ENCODE measurements at places on chromosomes 12 and 14.

DNA sequence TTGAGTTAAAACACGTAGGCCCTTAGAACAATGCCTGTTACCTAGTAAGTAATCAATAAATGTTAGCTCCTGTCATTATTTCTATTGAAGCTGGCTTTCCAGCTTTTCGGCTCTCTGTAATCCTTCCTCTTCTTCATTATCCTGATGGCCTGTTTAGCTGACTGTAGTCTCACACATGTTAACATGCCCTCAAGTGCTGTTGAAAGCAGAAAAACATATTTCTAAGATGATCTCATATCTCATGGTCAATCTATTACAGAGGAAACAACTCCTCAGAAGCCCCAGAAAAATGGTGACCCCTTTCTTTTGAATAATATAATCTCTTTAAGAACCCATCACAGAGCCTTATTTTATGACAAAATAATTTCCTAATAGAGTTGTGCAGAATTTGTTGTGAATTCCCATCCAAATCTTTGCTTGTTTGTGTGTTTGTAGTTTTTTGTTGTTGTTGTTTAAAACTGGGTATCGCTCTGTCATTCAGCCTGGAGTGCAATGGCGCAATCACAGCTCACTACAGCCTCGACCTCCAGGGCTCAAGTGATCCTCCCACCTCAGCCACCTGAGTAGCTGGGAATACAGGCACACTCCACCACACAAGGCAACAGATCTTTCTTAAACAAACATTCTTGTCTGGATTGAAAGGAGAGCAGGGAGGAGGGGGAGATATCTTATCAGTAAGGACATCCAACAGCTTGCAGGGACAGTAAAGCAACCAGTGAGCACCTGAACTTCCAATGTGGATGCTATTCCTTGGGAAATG, 242.5 kb upstream of the CAND1 start:
- no peak for DNase-seq

GRCh38 chr12:121860257-121860656, 1.6 kb upstream of the HPD start:
- DNase-seq, result no peak

DNA sequence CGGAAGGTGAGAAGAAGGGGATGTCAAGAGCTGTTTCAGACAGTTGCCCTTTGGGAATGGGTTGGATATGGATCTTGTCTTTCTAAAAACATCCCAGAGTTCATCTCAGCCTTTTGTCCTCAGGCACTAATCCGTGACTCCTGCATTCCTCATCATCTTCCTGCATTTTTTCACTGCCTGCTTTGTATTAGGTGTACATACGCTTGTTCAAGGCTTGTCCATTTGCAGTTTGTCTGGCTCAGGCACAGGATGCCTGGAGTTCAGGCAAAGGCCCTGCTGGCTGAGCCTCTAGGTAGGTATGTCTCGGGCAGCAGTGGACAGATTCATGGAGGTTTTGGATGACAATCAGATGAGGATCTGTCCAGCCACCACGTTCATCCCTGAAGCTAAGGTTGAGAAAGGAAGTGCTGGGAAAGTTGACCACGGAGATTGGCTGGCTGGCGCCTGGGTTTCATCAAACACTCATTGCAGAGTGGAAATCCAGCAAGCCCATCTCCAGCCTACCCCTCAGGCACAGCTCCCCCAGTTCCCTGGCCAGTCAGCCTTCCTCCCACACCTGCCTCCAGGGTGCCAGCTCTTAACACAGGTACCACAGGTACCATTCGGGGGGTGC, 12.4 kb upstream of the TMEM106C start:
- no peak for DNase-seq

- no peak for DNase-seq
Measured at GRCh38 chr12:104369708-104370107, 66.2 kb downstream of the EID3 start.

DNA sequence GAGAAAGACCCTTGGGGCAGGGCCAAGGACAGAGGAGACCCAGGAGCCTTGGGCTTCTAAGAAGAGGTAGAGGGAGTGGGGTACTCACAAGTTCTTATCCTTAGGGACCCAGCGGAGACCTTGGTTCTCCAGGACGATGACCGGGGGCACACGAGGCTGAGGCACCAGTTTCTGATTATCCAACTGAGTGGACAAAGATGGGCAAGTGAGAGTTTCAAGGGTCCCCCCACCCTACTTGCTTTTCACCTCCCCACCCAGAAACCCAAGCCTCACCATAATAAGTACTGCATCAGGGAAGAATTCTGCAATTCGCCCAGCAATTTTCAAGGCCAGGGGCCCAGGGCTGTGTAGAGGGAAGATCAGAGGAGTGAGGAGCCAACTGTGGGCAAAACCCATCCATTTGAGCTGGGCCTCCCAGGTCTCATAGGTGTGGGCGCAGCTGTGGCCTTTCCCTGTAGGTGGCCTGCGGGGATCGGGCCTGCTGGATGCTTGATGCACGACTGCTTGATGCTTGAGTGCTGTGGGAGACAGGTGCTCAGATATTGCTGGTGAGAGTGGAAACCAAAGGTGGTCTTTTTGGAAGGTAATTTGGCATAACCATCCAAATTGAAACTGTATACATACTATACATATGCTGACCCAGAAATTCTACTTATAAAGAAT, 2.0 kb downstream of the EMC9 start:
- peak; percentile 25 for DNase-seq

- DNase-seq, result peak; percentile 36
Measured at GRCh38 chr12:3913278-3913677, 40.1 kb upstream of the PARP11 start.

DNA sequence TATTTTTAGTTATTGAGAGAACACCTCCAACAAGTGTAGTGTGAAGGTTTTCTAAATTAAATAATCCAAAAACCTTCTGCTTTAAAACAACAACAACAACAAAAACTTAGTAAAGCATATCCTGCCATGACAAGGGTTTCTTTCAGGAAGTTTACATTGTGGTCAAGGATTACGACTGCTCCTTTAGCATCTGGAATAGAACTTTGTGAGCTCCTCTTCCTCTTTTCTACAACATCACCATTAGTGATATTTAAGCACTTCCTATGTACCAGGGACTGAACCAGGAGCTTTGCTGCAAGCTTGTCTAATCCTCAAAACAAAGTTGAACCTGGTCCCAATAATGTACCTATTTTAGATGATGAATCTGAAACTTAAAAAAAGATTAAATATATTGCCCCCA, 315.4 kb upstream of the KITLG start:
- DNase-seq, result no peak

GRCh38 chr12:4246116-4246515, 27.4 kb upstream of the CCND2 start:
- DNase-seq, result no peak
